C1 segment of cervical spinal cord (tissue), 14 donors: ENCODE measurements at places on chromosomes 7 and 10.

DNA sequence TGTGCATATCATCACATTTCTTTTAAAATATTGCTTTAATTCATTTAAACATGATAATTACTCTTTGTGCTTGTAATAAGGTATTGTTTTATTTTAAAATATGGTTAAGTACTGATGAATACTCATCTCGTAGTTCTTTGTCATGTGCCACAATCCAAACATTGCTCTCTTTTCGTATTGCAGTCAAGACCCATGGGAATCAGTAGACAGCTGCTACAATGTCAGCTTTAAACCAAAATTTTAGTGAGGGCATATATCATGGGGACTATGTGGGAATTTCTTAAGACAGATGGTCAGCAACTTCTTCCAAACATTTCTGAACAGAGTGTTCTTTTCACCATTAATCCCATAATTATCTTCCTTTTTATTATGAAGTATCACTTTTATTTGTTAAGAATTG is 77.2 kb upstream of the FZD1 start:
- no peak for DNase-seq

DNA sequence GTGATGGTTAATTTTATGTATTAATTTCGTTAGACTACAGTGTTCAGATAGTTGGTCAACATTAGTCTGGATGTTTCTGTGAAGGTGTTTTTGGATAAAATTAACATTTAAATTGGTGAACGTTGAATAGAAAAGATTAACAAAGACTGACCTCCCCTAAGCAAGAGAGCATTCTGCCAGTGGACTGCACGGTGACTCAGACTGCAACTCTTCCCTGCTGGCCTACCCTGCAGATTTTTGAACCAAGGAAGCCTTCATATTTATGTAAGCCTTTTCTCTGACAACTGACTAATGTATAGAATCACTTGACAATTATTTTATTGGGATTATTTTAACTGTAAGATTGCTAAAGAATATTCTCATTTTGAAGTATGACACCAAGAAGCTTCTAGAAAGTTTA is 7.9 kb upstream of the ZNF248 start:
- DNase-seq = no peak

GRCh38 chr7:16960337-16960965 is 78.7 kb upstream of the AGR3 start:
- DNase-seq = no peak

DNA sequence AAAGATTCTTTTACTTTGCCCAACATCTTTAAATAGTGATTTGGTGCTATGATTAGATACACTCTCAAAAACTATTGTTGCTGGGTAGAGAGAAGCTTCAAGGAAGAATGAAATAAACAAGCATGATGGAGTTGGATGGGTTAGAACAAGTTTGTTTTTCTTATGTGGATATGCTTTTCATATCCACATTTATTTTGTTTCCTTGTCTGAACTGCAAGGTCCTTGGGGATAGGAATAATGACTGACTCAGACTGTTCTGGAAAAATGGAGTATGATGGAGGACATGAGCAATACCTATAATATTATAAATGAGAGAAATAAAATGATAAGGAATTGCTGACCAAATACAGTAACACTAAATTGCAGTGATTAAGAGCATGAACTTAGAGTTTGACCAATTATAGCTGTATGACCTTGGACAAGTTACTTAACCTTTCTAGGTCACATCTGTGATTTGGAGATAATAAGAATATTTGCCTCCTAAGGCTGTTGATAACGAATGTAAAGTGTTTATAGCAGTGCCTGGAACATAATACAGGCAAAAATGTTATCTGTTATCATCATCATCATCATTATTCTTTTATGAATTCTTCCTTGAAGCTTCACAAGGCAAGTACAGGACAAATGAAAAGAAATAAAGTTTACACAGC is 847.5 kb downstream of the LRMDA start:
- DNase-seq = no peak

- DNase-seq = no peak
Observed at GRCh38 chr7:99984593-99984992, 8.8 kb upstream of the AZGP1 start.

DNA sequence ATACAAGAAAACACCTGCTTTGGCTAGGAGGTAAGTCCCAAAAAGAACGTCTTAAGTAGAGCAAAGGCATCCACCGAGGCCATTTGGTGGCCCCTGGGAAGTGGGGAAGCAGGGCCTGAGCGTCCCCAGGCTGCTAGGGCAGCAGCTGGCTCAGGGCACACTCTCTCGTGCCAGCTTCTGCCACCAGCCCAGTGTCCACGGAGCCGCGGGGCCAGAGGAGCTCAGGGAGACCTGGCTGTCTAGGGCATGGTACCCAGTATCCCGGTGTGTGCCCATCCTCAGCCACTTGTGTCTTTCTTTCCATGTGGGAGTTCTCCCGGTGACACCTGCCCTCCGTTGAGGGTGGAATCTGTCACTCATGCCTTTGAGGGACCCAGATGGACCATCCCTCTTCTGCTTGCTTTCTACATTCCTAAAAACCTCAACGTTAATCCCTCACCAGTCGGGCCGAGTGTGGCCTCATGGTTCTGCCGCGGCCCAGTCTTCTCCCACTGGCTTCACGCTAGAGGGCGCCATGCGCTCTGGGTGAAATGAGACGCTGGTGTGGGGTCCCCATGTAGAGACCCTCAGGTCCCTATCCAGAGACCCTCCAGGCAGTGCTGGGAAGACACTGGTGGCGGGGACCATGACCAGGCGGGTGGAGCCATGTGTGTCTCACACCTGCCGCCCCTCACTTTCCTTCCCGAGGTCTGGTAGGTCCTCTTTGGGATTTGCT is 9.5 kb upstream of the AP5Z1 start:
- DNase-seq = no peak

DNA sequence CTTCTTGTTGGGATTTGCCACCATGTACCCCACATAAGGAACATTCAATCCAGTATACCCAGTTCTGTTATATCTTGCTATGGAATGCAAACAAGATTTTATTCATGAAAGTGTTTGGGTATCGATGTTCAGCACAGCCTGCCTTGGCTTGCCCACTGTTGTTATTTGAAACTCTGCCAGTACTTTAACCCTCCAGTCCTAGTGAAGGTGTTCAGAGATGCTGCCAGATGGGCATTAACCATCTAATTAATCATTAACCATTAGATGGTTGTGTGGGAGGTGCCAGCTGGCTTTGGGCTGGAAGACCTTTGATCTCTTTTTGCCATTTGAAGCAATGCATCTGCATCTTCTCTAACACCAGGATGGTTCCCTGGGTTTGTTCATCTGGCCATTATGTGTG is 363.0 kb downstream of the SH2D4B start:
- no peak for DNase-seq

DNA sequence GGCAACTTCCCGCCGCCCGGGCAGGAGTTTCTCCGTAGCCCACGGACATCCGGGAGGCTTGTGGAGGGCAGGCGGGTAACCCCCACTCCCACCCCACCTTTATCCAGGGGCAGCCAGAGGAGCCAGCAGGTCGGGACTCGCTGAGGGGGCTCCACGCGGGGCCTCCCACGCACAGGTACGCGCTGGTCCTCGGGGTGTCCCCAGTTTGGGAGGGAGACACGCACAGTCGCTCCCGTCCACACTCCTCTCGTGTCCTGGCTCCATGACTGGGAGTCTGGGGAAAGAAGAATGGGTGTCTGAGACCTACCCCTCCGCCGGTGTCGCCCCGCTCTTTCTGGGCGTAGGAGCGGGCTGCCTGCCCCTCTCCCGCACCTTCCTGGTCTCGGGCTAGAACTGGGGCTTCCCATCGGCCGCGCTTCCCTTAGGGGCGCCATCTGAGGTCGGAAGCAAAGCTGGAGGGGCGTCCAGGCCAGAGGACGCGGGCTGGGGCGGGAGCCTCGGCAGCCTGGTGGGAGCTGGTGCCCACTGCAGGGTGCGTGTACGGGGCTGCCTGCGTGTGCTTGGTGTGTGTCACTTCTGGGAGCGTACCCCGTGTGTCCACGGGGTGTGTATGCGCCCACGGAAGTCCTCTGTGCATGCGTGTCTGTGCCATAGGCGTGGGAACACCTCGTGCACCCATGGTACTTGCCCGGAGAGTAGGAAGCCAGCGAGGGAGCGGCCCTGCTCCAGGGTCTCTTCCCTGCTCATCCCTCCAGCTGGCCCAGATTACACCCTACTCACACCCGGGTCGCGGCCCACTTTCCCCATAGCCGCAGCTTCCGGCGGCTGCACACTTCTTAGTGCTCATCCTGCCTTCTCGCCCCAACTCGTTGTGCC is 73.0 kb upstream of the LEP start:
- DNase-seq = no peak
